ENCODE measurements at places on chromosomes 5 and 9. TPM values are rescaled to one million over a fixed set of nuclear protein-coding genes. Genes with fewer than 3 reads are reported as not detected.

- DNase-seq = no peak
Observed at GRCh38 chr5:60673334-60673733, 26.6 kb downstream of the DEPDC1B start.

GRCh38 chr5:61461926-61462325 lies 129.9 kb downstream of the ZSWIM6 start:
- DNase-seq = no peak

- DNase-seq = no peak
Observed at GRCh38 chr5:65779643-65780042, 57.6 kb downstream of the NLN start.

BAAT gene
- 0.42 TPM for polyA plus RNA-seq
